ENCODE measurements at places on chromosomes 6 and 20. TPM values are rescaled to one million over a fixed set of nuclear protein-coding genes. Genes with fewer than 3 reads are reported as not detected.

The CAGE1 gene
- not detected for total RNA-seq

The PARD6B gene
- total RNA-seq = 13.4 TPM

DNA sequence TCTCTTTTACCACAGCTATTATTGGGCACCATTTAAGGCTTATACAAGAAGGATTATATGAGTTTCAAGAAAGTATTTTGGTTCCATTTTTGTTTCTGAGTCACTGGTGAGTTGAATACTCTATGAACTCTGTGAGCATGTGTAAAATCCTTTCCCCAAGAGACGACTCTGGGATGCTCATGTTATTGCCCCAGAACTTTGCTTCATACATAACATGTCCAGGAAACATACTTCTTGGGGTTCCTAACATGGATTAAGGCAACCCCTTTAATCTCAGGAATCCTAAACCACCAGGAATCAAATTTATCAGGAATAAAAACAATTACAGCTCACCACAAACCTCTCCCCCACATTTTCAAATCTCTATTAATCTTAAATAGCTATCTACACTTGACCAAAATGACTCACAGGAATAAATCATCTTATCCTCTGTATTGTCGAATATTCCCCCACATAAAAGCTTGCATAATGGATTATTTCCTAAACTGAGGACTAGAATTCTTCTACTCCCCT lies 117.5 kb upstream of the COL21A1 start:
- peak overlapping the region; percentile 14 for H3K27ac ChIP-seq
- H3K36me3 ChIP-seq = no peaks in the 10 kb centered on the region
- no peaks in the 10 kb centered on the region for H3K4me1 ChIP-seq
- DNase-seq = no peak

The TREML1 gene
- 0.98 TPM for total RNA-seq

- H3K4me3 ChIP-seq = peak overlapping the region; percentile 46
- peak overlapping the region; percentile 71 for H3K27ac ChIP-seq
- H3K4me1 ChIP-seq = peaks cover 3% of the 10 kb centered on the region
- H3K36me3 ChIP-seq = no peaks in the 10 kb centered on the region
- no peak for DNase-seq
Measured at GRCh38 chr6:27130668-27131428, 116.7 kb upstream of the PRSS16 start.

All from breast epithelium (tissue), 4 donors.